ENCODE measurements at places on chromosomes 16 and 17. TPM values are rescaled to one million over a fixed set of nuclear protein-coding genes. Genes with fewer than 3 reads are reported as not detected.

The BICDL2 gene
- total RNA-seq: not detected

The CARD14 gene
- not detected for total RNA-seq

The G6PC1 gene
- not detected for total RNA-seq

The TPSD1 gene
- not detected for total RNA-seq

The CFDP1 gene
- 69.7 TPM for total RNA-seq

The TTLL6 gene
- total RNA-seq: not detected

The C1QTNF8 gene
- not detected for total RNA-seq

The SALL1 gene
- 1.5 TPM for total RNA-seq

The TRIM47 gene
- total RNA-seq: 98.8 TPM

The CCL23 gene
- total RNA-seq: not detected

The ZNF469 gene
- total RNA-seq: 12.5 TPM

The GPRC5C gene
- total RNA-seq: 17.5 TPM

The ABAT gene
- total RNA-seq: 2.4 TPM

The AHSP gene
- not detected for total RNA-seq

The BRICD5 gene
- total RNA-seq: 3.5 TPM

The CDK5RAP3 gene
- total RNA-seq: 99.8 TPM

The FBXO39 gene
- total RNA-seq: 0.29 TPM

The DPEP2 gene
- 0.23 TPM for total RNA-seq

The ACSM5 gene
- total RNA-seq: not detected

The KRTAP4-2 gene
- total RNA-seq: not detected

The FOXF1 gene
- total RNA-seq: 11.6 TPM

The KRT39 gene
- total RNA-seq: not detected

The SLC16A13 gene
- total RNA-seq: 7.9 TPM

The PLA2G10 gene
- not detected for total RNA-seq

Measured in glomerular endothelial cell (primary cell).